ENCODE measurements at places on chromosomes 7 and 10. TPM values are rescaled to one million over a fixed set of nuclear protein-coding genes. Genes with fewer than 3 reads are reported as not detected.

EGFR gene
- total RNA-seq: not detected

MPP7 gene
- 13.5 TPM for total RNA-seq

ACHE gene
- total RNA-seq: not detected

FAM221A gene
- total RNA-seq: 4.7 TPM

NPSR1 gene
- total RNA-seq: not detected

FKBP6 gene
- not detected for total RNA-seq

TMEM229A gene
- total RNA-seq: not detected

ACSL5 gene
- total RNA-seq: 50.7 TPM

ITGA8 gene
- not detected for total RNA-seq

PLAC9 gene
- total RNA-seq: not detected

TFEC gene
- 0.73 TPM for total RNA-seq

GRCh38 chr10:20110125-20111100 is 294.2 kb downstream of the PLXDC2 start:
- H3K36me3 ChIP-seq: no peaks in the 10 kb centered on the region
- H3K27ac ChIP-seq: no peak overlapping the region
- H3K4me3 ChIP-seq: no peak overlapping the region
- no peaks in the 10 kb centered on the region for H3K4me1 ChIP-seq
- no peak for DNase-seq

- H3K27ac ChIP-seq: no peak overlapping the region
- DNase-seq: no peak
- no peaks in the 10 kb centered on the region for H3K27me3 ChIP-seq
- H3K4me3 ChIP-seq: no peak overlapping the region
- H3K4me1 ChIP-seq: no peaks in the 10 kb centered on the region
Observed at GRCh38 chr7:148256433-148256832, 334.1 kb upstream of the C7orf33 start.

GRCh38 chr7:27118580-27118979 is 12.0 kb downstream of the HOXA4 start:
- H3K4me1 ChIP-seq: peaks cover 2% of the 10 kb centered on the region
- H3K27me3 ChIP-seq: no peaks in the 10 kb centered on the region
- no peak for DNase-seq
- H3K4me3 ChIP-seq: no peak overlapping the region

DNA sequence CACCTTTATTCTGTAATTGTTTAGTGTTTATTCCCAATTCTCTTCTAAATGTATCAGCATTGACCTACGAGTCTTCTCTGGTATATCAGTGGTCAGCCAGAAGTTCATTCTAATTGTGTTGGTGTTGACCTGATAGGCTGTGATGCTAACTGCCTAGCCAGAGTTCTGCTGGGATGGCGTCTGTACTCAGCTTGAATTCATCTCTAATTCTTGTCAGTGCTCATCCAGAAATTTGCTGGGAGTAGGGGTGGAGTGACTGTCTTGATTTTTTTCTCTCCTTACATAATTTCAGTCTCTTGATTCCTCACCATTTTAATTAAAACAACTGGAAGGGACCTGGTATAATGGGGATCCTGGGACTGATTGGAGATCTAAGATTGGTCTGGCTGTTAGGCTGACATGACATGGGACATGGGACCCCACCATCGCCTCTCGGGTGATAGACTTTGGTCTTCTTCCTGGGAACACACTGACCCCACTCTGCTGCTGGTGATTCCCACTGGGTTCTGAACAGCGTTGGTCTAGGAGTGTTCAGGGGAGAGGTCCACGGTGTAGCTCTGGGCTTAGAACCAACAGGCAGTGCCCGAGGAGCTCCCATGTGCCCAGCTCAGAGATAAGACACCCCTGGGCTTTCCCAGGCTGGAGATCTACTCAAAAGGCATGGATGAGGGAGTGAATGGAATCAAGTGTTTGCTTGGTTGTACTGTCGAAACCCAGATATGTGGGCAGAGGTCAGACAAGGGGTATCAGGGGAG is 3.8 kb downstream of the NEURL1 start:
- H3K4me3 ChIP-seq: no peak overlapping the region
- no peaks in the 10 kb centered on the region for H3K36me3 ChIP-seq
- peaks cover 70% of the 10 kb centered on the region for H3K27me3 ChIP-seq
- H3K4me1 ChIP-seq: peaks cover 21% of the 10 kb centered on the region

DNA sequence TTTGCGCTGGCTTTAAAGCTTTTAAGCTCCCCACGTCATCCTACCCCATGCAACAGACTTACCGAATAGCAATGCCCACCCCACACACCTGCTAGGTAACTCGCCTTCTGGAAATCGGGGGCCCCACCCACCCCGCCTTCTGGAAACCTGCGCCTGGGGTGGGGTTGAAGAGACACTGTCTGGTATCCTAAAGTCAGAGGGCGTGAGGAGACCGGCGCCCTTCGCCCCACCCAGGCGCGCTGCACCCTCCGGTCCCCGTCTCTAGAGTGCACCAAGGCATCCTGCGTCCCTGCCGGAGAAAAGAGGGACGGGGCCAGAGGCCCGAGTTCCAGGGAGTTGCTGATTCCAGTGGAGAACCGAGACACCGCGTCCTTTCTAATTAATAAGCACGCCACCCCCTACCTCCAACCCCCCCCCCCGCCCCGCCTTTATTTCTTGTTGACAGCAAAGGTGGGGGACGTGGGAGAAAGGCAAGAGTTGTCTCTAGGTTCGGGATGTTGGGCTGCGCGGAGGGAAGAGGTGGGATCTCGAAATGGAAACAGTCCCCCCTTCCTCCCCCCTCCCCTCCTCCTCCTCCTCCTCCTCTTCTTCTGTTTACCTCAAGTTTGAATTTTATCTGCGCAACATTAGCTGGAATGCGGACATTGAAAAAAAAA is 220.9 kb upstream of the MKLN1 start:
- peaks cover 12% of the 10 kb centered on the region for H3K36me3 ChIP-seq
- H3K27ac ChIP-seq: peak overlapping the region; percentile 97
- peaks cover 64% of the 10 kb centered on the region for H3K4me1 ChIP-seq

DNA sequence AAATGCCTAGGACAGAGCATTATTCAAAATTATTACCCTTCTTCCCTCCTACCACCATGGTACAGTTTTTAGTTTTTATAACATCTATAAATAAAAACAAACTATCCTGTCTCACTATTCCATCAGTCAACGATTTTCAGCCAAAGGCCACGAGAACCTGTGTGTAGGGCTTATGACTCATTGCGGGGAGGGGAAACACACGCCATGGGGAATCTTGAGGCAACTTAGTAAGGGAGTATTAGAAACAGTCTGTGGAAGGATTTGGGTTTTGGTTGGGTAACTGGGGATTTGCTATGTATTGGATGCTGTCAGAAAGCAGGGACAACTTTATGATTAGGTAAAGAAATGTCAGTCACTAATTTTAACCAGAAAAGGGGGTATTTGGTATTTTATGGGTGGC is 14.7 kb downstream of the GPR141 start:
- H3K36me3 ChIP-seq: no peaks in the 10 kb centered on the region
- no peaks in the 10 kb centered on the region for H3K4me1 ChIP-seq
- no peak overlapping the region for H3K4me3 ChIP-seq
- peaks cover 4% of the 10 kb centered on the region for H3K27me3 ChIP-seq

DNA sequence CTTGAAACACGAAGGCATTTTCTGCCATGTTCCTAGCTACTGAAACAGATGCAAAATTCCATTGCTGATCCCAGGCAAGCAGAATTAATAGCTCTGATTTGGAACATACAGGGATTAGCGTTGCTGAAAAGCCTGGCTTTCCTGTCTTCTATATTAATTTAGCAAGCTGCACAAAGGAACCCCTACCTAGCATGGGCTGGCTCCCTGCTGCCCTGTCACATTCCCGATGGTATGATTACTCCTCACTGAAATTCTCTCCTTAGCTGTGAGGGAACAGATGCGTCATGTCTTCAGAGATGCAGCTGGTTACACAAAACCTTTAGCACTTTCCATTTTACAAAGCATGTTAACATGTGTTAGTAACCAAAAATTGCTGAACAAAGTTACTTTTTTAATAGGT is 878.9 kb downstream of the TYW1 start:
- H3K4me3 ChIP-seq: no peak overlapping the region
- no peaks in the 10 kb centered on the region for H3K36me3 ChIP-seq
- H3K27me3 ChIP-seq: no peaks in the 10 kb centered on the region
- no peak overlapping the region for H3K27ac ChIP-seq

DNA sequence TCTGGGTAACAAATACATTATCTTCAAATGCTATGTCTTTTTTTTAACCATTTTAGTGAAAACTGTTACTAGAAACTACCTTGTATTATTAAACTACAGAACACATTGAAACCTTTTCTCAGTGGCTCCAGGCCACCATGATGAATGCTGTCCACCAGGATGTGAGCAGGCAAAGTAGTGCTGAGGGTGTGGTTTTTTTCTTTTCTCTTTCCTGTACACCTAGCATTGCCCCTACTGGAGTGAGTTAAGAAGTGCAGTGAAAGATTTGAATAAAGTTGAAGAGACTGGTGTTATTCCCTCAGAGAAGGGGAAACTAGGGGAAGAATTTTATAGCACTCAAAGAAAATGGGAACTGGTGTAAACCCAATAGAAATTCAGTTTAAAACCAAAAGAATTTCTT is 120.0 kb upstream of the SAMD8 start:
- peaks cover 32% of the 10 kb centered on the region for H3K36me3 ChIP-seq
- H3K27ac ChIP-seq: no peak overlapping the region
- H3K4me1 ChIP-seq: peaks cover 43% of the 10 kb centered on the region
- H3K4me3 ChIP-seq: no peak overlapping the region
- H3K27me3 ChIP-seq: no peaks in the 10 kb centered on the region

DNA sequence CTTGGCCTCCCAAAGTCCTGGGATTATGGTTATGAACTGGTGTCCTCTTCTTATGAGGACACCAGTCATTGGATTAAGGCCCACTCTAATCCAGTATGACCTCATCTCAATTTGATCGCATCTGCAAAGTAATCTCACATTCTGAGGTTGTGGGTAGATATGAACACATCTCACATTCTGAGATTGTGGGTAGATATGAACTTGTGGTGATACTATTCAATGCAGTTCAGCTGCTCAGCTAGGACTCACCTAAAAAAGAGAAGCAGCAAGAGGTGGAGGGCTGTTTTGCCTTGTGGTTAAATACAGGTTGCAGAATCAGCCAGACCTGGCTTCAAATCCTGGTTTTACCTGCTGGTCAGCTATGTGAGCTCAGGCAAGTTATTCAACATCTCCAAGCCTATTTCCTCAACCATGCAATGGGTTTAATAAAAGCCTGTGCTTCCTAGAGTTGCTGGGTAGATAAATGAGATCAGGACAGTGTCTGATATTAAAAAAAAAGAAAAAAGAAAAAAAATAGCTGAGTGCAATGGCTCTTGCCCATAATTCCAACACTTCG is 8.5 kb upstream of the BAG3 start:
- H3K36me3 ChIP-seq: no peaks in the 10 kb centered on the region
- H3K27ac ChIP-seq: no peak overlapping the region

GRCh38 chr7:21334906-21335305 is 93.0 kb upstream of the SP4 start:
- peaks cover 36% of the 10 kb centered on the region for H3K4me1 ChIP-seq
- H3K4me3 ChIP-seq: no peak overlapping the region
- no peak for DNase-seq
- H3K27ac ChIP-seq: no peak overlapping the region
- H3K27me3 ChIP-seq: no peaks in the 10 kb centered on the region

DNA sequence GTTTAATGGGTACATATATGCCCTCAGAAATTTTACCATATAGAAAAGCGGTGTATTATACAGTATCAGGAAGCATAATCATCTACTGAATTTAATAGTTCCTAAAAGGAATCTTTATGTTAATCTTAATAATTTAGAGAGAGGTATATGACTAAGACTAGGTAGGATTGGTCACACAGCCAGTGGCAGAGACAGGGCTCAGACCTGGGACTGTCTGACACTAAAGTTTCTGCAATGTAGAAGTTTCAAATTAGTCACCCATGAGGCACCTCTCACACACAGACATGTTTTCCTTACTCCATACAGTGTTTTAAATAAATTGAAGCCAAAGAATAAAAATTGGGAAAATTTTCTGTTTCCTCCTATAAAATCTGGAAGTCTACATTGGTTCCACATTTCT is 72.8 kb upstream of the ADRA2A start:
- H3K4me3 ChIP-seq: no peak overlapping the region
- no peaks in the 10 kb centered on the region for H3K27me3 ChIP-seq
- H3K4me1 ChIP-seq: no peaks in the 10 kb centered on the region
- DNase-seq: no peak
- peaks cover 14% of the 10 kb centered on the region for H3K36me3 ChIP-seq

DNA sequence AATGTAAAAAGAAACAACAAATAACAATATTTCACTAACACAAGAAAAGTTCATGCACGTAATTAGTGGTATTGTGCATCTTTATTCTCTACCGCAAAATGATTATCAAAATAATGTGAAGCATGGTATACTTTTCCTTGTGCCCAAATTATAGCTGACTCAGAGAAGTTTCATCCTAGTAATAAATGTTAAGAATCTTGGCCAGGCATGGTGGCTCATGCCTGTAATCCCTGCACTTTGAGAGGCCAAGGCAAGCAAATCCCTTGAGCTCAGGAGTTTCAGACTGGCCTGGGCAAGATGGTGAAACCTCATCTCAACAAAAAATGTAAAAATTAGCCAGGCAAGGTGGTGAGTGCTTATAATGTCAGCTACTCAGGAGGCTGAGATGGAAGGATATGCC is 105.0 kb downstream of the KMT2C start:
- H3K36me3 ChIP-seq: peaks cover 15% of the 10 kb centered on the region
- H3K27me3 ChIP-seq: no peaks in the 10 kb centered on the region
- H3K4me3 ChIP-seq: no peak overlapping the region
- H3K27ac ChIP-seq: no peak overlapping the region
- peaks cover 7% of the 10 kb centered on the region for H3K4me1 ChIP-seq

DNA sequence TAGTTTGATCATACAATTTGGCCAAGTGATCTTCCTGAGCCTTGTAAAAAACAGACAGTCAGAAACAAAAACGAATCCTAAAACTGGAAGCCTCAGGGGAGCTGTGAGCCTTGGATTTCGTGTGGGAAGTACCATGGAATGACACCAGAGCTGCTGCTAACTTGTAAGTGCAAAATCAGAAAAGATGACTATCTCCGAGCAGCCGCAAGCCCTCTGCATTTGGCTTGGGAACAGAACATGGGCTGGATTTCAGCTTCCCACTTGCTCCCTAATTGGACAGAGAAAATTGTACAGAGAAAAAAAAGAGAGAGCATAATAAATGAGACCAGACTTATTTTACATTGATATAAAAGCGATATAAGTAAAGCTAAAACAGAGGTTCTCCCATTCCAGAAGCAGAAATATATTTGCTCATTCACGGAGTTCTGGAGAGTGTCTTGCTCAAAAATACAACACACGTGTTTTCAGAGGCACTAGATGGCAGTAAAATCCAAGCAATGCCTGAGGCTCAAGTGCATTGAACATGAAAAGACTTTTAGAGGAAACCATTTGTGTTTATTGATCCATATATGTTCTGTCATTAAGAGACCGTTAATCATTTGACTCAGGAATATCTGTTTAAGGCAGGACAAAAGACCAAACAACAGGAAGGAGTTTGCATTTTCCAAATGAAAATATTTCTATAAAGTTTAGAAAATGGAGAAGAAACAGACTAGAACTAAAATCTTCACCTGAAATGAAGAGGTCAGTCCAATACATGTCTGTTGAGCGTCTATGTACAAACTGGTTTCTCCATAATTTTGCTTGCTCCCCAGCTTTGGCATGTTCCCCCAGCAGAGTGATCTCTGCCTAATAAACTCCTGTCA is 78.3 kb upstream of the SLC26A5 start:
- H3K27ac ChIP-seq: no peak overlapping the region
- H3K4me1 ChIP-seq: no peaks in the 10 kb centered on the region
- H3K4me3 ChIP-seq: no peak overlapping the region
- DNase-seq: no peak
- H3K27me3 ChIP-seq: peaks cover 9% of the 10 kb centered on the region

Data from activated CD8-positive, alpha-beta T cell treated with anti-CD3 and anti-CD28 coated beads, Interleukin-2, amount 10 ng/mL, durations not matched to agents 7 days and 5 days (primary cell).